ENCODE measurements at places on chromosomes 2 and 18.

DNA sequence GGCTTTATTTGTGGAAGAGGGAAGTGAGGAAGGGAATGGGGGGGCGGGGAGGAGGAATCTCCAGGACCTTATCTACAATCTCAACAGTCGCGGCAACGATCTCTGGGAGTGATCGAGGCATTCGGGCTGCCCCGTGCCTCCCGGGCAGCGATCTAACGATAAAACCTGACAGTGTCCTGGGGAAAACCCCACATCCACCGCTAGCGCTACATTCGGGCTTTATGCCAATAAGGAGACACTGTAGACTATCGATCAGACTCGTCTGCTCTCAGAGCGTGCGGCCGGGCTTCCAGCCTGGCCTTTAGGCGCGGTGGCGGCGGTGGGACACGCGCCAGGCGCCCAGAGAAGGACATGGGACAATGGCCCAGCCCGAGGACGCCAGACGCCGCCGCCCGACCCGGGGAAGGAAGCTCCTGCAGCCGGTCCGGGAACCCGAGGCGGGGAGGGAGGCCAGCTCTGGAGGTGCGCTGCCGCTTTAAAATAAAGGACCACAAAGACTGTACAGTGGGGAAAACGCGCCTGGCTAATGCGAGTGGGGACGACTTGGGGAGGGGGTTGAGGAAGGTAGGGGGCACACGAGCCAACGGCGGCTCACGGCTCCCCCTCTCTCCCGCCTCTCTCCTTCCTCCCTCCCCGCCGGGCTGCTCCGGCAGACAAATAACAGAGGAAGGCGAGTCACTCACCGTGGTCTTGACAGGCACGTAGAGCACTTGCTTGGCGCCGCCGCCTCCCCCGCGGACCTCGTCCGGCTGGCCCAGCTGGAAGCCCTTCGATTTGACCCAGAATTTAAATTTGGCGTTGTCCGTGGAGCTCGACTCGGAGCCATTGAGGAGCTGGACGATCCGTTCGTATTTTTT lies 2.2 kb downstream of the NOL4 start:
- DNase-seq = no peak

- no peak for DNase-seq
Measured at GRCh38 chr2:230085201-230085600, 16.5 kb upstream of the SLC16A14 start.

DNA sequence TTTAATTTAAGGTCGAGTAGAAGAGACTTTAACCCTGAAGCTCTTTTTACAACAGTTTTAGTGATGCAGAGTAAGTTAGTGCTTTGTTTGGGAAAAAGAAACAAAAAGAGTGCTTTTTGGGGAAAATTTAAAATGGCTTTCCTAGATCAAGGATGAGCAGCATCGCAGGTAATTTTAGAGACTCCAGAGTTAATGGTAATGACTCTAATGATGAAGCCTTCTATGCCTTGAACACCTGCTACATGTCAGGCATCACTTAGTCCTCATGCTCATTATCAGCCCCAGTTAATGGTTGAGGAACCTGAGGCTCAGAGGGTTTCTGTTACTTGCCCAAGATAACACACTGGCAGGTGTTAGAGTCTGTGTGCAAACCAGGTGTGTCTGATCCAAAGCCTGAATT lies 167.8 kb downstream of the ACOXL start:
- no peak for DNase-seq

DNA sequence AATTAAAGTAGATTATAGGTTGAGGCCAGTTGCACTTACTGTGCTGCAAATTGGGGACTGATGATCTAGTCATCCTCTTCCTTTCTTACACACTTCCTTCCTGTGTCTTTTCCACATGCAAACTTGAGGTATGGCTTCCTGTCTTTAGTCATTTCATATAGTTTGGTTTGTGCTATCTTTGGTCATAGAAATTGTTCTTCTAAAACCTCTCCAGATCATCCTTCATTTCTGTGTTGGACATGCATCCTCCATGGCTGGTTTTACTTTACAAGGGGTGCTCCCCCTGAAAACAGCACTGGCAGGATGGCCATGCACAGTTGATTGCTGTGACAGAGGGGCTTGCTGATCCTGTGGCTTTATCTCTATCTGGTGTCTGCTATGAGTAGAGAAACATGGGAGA lies 36.5 kb downstream of the MGAT5 start:
- no peak for DNase-seq

GRCh38 chr2:116877944-116878343 lies 936.5 kb upstream of the DDX18 start:
- no peak for DNase-seq

DNA sequence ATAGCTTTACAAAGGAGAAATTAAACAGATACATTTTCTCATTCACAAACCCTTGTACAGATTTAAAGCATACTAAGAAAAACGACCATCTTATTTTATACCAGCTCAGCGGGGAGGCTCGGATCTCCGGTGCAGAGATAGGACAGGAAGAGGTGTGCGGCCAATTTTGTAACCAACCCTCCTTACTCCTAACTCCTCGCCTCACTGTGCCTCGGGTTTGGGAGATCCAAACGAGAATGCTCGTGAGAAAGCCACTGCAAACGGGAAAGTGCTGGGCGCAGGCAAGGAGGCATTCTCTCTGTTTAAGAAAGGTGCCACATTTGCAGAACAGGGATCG lies 1.2 kb downstream of the KDSR start:
- no peak for DNase-seq

DNA sequence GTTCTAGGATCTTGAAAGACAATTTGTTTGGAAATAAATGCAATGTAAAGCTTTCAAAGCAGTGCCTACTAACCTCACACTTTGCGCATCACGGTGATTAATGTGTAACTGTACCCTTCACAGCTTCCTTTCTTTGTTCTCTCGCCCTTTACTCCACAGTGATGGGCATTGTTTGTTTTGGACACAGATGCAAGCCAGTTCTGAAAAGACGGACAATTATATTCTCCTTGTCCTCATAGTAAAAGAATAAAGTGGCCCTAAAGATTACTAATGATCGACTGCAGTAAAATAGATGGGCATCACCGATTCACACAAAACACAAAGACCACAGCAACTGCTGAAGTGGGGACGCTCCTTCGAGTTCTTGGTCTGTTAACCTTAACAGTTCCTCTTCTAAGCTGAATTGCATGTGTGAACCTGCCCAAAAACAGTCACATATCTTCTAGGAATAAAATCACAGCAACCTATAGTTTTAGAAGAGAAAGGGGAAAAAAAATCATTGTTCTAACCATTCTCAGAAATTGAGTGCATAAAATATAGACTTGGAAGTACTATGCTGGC lies 7.7 kb downstream of the L3MBTL4 start:
- no peak for DNase-seq

- no peak for DNase-seq
Measured at GRCh38 chr18:2845172-2845571, 1.6 kb upstream of the EMILIN2 start.

- DNase-seq = no peak
Measured at GRCh38 chr2:206457188-206457634, 13.9 kb downstream of the ADAM23 start.

- no peak for DNase-seq
Measured at GRCh38 chr2:76193089-76193488, 482.4 kb upstream of the GCFC2 start.

DNA sequence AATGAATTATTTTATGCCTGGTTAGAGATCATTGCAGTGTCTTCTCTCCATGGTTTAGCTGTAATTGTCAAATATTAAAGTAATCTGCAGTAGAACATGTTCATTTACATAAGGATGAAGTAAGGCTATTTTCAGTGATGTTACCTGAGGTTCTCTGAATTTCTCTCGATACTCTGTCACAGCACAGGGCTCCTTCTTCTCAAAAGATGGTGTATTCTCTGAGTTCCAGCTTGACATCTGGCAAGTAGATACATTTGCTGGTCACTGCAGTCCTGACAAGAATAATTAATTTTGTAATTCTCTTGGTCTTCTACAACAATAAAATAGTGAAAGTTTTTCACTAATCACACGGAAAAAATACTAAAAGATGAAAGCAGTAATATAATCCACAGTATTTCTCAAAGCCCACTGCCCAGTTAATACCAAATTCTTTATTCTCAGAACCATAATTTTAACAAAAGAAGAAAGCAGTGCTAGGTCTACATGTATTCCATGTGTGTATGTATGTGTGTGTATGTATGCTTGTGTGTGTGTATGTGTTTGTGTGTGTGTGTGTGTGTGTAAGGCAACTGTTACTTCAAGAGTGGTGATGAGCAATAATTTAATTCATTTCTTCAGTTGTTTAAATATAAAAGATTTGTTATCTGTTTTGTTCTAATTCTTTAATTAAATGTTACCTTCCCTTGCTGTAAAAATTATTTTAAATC lies 1165.5 kb upstream of the SLC39A10 start:
- DNase-seq = no peak

- DNase-seq = no peak
Measured at GRCh38 chr18:44080054-44080453, 600.6 kb upstream of the SETBP1 start.

DNA sequence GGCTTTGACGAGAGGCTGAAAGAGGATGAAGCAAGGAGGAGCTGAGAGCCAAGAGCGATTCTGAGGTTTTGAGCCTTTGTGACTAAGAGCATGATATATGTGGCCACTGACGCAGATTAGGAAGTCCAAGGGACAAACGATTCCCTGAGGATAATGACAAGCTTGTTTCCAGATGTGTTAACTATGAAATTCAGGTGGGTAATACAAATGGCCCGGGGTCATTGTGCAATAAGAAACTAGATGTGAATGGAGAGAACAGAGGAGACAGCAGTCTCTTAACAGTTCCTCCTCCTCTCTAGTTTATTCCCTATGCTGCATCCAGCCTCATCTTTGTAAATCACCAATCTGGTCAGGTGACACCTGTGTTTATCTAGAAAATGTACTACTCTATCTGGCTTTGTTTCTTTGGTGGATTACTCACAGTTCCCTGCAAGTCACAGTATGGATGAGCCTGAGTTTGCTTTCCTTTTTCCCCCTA lies 84.2 kb downstream of the SOCS6 start:
- no peak for DNase-seq

GRCh38 chr2:73698101-73698500 lies 39.0 kb downstream of the TPRKB start:
- DNase-seq = no peak
